ENCODE measurements at places on chromosomes 16 and 17. TPM values are rescaled to one million over a fixed set of nuclear protein-coding genes. Genes with fewer than 3 reads are reported as not detected.

The PIRT gene
- total RNA-seq, result not detected

GRCh38 chr17:79539944-79540705, 70.7 kb downstream of the RBFOX3 start:
- DNase-seq, result no peak

GRCh38 chr17:1779571-1780131, 17.8 kb downstream of the SERPINF1 start:
- peak; percentile 63 for DNase-seq

- DNase-seq, result no peak
These were observed 33.9 kb downstream of the DCUN1D3 start for GRCh38 chr16:20866145-20866772.

GRCh38 chr16:2664574-2664982, 17.7 kb upstream of the KCTD5 start:
- no peak for DNase-seq
